Stimulated activated CD4-positive, alpha-beta T cell treated with anti-CD3 and anti-CD28 coated beads, Interleukin-1b, Interleukin-23, amount 100 ng/mL, for 48 hours (primary cell): ENCODE measurements at places on chromosomes 3 and 15.

DNA sequence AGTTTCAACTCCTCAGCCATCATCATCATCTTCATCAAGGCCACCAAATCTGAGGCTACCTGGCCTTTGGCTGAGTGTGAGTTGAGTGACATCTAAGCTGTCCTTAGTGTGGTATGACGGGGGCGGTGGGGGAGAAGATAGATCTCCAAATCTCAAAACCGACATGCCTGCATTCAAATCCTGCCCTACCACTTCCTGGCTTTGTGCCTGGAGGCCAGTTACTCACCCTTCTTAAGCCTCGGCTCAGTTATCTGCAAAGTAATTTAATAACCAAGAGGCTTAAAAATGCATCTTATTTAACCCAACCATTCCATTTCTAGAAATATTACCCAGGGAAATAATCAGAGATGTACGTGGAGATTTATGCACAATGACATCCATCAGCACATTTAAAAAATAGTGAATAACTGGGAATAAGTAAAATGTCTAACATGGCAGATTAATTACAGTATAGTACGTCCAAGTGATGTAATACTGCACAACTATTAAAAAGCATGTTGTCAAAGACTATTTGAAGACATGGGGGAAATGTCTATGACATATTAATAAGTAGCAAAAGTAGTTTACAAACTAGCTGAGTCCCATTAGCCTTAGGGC is 167.4 kb downstream of the NTRK3 start:
- DNase-seq: no peak

- DNase-seq: no peak
These were observed 4.9 kb upstream of the PPP1R2 start for GRCh38 chr3:195548006-195548405.

GRCh38 chr3:4695846-4696245 is 202.7 kb downstream of the ITPR1 start:
- no peak for DNase-seq

GRCh38 chr3:108477511-108478147 is 32.8 kb downstream of the MYH15 start:
- peak; percentile 54 for DNase-seq

DNA sequence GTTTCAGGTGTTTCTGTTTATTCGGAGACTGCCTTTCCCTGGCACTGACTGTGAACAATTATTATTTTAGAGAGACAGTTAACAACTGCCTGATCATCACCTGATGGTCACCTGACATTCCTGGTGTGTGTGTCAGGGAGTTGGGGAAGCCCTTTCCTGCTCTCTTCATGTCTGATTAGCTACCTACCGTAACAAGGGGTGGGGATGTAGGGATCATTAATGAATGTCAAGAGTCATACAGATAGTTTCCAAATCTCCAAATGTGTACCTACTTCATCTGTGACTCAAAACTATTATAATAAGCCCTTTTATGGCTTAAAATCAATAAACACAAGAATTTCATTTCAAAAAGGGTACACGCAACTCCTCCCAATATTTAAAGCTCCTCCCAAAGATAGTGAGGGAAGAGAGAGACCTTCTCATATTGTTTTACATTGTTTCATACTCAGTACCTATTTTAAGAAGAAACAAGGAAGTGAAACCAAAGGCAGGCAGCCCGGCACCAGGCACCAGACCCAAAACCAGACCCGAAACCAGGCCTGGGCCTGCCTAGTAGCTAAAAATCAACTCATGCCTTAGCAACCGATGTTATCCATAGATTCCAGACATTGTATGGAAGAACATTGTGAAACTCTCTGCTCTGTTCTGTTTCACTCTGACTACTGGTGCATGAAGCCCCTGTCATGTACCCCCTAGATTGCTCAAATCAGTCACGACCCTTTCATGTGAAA is 844.9 kb upstream of the ALCAM start:
- no peak for DNase-seq

DNA sequence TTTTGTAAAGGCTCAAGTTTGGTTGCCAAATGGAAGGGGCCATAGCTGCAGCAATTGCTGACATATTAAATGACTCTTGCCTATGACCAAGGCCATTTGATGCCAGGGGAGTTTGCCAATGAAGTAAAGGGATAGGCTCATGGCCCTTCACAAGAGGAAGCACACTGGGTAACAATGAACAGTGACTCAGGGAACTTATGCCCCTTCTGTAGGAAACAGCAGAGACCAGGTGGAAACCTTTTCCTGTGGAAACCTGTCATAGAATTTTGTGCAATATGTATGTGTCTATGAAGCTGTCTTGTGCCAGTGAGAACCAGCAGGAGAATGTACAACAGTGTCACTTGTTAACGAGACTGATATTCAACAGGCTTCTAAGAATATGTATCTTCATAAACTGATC is 25.4 kb upstream of the AVEN start:
- DNase-seq: no peak

DNA sequence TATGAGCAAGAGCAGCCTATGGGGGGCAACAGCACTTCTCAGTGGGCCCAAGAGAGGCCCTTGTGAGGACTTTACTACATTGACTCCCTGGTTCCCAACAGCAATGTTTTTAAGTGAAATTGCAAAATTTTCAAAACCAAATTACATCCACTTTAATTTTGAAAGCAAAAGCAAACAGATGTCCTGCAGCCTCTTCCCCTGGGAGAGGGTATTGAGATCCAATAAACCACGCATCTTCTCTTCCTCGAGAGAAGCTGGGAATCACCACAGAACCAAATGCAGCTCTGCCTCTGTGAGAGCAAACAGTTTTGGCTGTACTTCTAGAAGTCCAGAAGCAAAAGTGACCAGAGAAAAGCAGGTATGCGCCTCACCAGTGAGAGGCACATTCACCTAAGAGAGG is 25.2 kb downstream of the NMNAT3 start:
- DNase-seq: no peak

- DNase-seq: peak; percentile 21
These were observed 23.5 kb upstream of the CLN6 start for GRCh38 chr15:68252925-68253534.

- no peak for DNase-seq
These were observed 102.0 kb upstream of the CLSTN2 start for GRCh38 chr3:139832998-139833397.

GRCh38 chr15:101637516-101637915 is 14.7 kb downstream of the TM2D3 start:
- no peak for DNase-seq

DNA sequence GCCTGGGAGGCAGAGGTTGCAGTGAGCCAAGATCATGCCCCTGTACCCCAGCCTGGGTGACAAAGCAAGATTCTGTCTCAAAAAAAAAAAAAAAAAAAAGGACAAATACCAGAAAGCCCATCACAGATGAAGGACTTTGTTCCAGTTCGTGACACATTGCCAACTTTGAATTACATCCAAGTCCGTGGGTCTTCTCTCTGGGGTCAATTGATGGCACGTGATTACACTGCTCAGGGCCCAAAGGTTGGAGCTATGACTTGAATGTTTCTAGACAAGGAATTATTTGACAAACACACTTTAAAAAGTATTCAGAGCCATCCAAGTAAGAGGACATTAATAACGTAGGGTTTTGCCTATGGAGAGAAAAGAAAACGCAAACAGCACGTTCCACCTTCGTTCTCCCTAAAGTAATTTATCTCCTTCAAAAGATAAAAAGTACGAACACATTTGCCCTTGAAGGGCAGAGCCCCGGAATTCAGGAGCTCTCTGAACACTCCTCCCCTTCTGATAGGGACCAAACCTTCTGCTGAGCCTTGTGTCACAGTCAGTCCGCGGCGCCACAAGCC is 31.3 kb upstream of the ST3GAL6 start:
- DNase-seq: no peak

DNA sequence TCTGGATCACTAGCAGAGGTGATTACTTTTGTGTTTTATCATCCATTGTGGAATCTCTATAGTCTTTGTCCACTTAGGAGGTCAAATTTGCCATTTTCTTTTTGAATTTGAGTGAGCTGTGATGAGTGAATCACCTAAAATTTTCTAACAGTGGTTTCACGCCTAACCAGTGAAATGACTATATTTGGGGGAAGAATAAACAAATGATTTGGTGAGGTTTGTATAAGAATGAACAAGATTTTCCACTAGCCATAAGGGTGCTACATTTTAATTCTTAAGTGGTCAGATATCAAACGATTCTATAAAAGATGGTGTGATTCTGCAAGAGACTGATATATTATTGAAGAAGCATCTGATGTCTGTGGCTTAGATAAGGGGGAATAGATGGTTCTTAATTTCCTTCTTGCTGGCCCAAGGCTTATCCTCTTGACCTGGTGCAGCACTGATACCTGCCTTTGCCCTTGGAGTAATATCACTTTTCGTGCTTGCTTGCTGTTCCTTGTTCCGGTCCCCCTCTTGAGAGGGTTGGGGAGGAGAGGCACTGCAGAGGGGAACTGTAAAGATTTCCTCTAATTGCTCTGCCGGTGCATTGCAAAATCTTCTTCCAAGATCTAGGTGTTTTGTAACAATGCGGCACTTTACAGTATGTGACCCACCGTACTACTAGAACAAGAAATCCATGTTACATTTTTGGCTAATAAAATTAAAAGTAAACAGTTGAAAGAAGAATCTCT is 14.5 kb downstream of the C3orf20 start:
- DNase-seq: no peak

DNA sequence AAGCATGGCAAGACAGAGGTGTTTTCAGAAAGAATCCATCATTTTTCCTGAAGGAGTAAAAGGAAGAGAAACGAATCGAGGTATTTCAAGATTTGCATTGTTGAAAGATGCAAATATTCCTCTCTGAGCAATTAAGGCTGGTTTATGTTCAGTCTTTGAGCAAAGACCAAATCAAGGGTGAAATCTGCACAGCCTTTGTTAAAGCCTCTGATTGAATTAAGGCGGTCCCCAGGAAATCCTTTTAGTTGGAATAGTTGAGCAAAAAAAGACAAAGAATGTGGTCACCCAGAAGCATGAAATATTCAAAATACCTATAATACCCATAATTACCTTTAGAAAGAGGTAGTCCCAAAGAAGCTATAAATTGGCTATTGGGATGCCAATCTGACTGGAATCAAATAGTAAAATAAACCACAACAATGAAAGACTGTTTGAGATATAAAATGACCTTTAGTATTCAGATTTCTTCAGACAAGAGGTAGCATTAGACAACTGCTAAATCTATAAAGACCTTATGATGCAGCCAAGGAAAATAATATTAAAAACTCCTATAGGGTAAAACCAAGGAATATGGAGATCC is 1218.1 kb downstream of the ROBO2 start:
- DNase-seq: no peak

DNA sequence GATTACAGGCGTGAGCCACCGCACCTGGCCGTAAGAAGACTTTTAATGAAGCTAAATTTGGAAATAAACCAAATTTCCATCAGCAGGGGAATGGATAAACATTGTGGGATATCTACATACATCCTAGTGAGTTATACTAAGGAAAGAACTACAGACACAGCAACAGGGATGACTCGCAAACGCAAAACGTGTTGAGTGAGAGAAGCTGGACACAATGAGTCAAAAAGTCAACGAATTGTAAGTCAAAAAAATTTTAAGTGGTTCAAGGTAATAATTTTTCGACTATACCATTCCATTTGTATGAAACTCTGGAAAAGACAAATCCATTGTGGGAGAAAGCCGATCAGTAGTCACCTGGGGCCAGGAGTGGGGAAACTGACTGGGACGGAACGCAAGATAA is 19.9 kb downstream of the PLA2G4F start:
- DNase-seq: no peak

- DNase-seq: no peak
These were observed 28.3 kb upstream of the STIMATE start for GRCh38 chr3:52925405-52926313.

- no peak for DNase-seq
These were observed 401.2 kb upstream of the NR2F2 start for GRCh38 chr15:95929232-95929846.

- DNase-seq: no peak
These were observed 56.9 kb upstream of the SATB1 start for GRCh38 chr3:18481946-18482548.

DNA sequence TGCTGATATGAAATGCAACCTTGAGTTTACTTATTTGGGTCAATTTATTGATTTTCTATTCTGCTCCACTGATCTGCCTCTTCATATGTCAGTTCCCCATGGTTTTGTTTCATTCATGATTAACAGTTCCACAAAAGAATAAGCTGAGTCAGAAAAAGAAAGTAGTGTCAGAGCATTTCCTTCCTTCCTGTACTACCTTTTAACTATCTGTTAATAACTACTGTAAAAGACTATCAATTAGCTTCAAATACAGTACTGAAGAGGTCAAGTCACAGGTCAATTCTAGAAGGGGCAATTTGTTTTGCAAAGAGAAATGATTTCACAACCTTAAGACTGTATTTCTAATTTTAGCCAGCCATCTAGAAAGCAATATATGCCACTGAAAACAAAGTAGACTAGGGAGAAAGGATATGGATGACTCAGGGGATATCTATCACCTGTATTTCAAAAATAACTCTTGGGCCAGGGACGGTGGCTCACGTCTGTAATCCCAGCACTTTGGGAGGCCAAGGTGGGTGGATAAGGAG is 129.5 kb downstream of the TFDP2 start:
- no peak for DNase-seq

DNA sequence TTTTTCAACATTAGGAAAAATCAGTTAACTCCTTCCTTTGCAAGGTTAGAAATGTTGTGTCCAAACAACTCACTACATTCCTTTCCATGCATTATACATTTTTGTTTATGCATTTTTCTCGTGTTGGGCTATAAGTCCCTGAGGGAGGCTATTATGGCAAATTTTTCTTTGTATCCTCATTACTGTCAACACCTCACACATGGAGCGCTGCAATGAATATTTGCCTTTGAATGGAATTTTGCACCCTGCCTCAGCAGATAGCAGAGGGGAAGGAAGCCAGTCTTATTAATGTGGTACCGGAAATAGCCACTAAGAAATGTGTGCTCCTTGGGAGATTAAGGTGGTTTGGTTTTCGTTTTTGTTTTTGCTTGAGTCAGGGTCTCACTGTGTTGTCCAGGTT is 134.7 kb downstream of the THSD4 start:
- no peak for DNase-seq

- no peak for DNase-seq
These were observed 20.5 kb upstream of the OR5H1 start for GRCh38 chr3:98109807-98110549.
